Adrenal gland (tissue), 19 donors: ENCODE measurements at places on chromosomes 11 and 22. TPM values are rescaled to one million over a fixed set of nuclear protein-coding genes. Genes with fewer than 3 reads are reported as not detected.
A peak's percentile ranks its signal among the peaks of the same experiment; 100 is the strongest.

- DNase-seq = no peak
Measured at GRCh38 chr11:61120706-61121191, 18.5 kb downstream of the CD5 start.

- peak; percentile 45 for DNase-seq
Measured at GRCh38 chr11:128424271-128424711, 163.1 kb downstream of the ETS1 start.

DNA sequence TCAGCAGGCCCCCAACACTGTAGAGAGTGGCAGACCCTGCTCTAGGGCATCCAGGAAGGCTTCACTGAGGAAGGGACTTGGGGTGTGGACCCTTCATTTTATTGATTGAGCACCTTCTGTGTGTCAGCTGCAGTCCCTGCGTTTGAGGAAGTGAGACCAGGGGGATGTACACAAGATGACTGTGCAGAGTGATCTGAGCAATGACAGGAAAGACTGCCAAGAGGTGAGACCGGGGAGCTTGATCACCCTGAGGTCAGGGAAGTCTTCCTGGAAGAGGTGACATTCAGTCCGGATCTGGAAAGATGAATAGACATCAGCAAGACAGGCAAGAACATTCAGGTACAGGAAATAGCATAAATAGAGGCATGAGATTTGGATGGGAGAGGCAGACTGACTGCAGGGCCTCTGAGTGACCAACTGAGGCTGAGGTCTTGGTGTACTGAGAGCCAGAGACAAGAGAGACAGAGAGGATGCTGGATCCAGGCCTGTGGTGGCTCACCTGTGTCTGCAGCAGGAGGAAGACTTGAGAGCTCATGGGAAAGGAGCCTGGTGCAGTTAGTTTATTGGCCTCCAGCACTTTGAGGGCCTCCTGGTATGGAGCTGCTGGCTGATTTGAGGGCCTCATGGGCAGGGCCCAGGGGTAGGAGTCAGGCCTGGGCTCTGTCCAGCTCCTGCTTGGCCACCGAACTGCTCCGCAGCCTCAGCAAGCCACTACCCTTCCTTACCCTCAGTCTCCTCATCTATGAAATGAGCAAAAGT lies 5.2 kb downstream of the DGAT2 start:
- DNase-seq = no peak

GRCh38 chr22:27274770-27275449 lies 526.6 kb downstream of the MN1 start:
- DNase-seq = no peak

DNA sequence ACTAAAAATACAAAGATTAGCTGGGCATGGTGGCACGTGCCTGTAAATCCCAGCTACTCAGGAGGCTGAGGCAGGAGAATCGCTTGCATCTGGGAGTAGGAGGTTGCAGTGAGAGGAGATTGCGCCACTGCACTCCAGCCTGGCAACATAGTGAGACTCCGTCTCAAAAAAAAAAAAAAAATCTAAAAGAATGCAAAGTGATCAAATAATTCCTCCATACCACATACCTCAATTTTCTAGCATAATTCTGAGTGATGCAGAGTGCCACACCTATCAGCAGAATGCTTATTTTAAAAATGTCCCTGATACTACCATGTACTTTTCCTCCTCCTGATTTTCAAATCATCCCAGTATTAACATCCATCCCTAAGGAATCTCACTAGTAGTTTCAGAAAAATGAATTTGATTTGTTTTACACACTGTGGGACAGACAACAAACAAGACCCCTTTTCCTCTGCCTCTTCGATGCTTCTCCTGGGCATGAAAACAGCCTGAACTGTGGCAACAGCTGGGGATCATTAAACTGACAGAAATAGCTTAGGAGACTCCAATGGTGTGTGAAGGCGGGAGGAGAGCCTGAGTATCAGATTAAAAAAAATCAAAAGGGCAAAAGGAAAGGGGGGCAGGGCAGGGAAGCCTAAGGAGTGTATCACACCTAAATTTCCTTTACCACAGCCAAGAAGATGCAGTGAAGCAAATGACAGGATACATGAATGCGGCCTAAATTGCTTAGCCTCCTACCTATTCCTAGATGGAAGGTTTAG lies 114.7 kb downstream of the SGSM3 start:
- no peak for DNase-seq

DNA sequence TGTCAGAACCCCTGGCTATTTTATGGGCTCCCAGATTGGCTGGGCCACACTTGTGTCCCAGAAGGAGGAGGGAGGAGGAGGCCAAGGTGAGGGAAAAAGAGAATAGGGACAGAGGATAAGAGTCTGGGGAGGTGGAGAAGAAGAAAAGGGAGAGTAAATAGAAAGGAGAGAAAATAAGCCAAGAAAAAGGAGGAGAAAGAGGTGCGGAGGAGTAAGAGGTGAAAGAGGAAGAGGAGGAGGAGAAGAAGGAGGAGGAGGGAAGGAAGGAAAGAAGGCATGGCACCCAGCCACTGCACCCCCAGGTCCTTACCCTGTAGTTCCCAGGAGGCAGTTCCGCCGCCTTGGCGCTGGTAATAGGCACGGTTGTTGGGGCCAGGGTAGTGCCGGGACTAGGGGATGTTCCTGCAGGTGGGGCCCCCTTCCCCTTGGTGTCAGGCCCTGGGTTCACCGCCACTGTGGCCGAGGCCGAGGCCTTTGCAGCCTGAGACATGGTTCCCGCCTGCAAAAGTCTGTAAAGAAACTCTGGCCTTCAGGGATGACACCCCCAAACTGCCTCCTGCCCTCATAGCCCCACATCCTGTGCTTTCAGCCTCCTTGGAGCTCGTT lies 1.9 kb downstream of the CRYBB1 start:
- no peak for DNase-seq

GRCh38 chr22:26853495-26853894 lies 196.1 kb downstream of the MIAT start:
- DNase-seq = no peak

GRCh38 chr11:129576652-129577051 lies 201.0 kb downstream of the BARX2 start:
- no peak for DNase-seq

DNA sequence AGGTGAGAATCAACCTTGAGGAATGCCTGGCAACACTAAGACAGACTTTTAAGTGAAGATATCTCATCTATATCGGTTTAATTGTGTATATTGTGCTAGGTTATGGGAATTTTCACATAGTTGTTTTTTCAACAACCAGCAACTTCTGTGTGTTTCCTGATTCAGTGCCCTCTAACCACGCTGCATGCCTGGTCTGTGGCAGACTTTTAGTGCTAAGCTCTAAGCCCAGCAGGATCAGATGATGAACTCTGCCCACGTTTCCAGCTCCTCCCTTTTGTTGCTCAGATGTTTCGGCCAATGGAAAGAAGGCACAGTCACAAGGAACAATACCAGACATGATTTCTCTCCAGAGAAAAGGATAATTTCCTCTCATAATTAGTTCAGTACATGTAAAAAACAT lies 1.4 kb upstream of the VWA5A start:
- DNase-seq = no peak

DNA sequence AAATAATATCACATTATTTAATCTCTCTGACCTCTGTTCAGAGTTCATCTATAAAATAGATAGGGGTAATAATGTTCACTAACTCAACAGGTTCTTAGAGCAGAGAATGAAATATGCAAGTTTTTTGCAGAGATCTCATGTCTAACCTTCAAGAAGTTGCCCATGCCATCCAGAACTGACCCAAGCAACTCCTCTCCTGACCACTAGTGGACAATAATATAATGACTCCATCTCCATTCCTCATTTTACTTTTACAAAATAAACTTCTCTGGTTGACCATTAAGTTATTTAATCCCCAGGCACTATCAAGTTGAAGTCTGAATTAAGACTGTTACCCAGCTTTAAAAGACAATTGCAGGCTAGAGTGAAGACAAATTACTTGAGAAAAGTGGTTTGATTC lies 382.6 kb downstream of the KCNA4 start:
- DNase-seq = no peak

GRCh38 chr11:124633355-124633754 lies 10.7 kb downstream of the TBRG1 start:
- no peak for DNase-seq

- DNase-seq = peak; percentile 73
Measured at GRCh38 chr11:65899356-65900124, 648 bp downstream of the FOSL1 start.

DNA sequence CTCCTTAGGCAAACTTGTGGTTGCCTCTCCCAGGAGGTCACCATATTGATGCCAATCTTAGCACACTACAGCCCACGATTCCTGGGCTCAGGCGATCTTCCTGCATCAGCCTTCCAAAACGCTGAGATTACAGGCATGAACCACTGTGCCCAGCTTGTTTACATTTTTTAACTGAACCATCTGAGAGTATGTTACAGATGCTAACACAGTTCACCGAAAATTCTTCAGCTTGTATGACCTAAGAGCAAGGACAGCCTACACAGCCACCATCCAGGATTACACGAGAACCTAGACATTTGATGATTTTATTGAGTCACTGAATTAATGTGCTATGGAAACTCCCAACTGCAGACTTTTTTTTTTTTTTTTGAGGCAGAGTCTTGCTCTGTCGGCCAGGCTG lies 5.8 kb upstream of the LGALS1 start:
- no peak for DNase-seq

DNA sequence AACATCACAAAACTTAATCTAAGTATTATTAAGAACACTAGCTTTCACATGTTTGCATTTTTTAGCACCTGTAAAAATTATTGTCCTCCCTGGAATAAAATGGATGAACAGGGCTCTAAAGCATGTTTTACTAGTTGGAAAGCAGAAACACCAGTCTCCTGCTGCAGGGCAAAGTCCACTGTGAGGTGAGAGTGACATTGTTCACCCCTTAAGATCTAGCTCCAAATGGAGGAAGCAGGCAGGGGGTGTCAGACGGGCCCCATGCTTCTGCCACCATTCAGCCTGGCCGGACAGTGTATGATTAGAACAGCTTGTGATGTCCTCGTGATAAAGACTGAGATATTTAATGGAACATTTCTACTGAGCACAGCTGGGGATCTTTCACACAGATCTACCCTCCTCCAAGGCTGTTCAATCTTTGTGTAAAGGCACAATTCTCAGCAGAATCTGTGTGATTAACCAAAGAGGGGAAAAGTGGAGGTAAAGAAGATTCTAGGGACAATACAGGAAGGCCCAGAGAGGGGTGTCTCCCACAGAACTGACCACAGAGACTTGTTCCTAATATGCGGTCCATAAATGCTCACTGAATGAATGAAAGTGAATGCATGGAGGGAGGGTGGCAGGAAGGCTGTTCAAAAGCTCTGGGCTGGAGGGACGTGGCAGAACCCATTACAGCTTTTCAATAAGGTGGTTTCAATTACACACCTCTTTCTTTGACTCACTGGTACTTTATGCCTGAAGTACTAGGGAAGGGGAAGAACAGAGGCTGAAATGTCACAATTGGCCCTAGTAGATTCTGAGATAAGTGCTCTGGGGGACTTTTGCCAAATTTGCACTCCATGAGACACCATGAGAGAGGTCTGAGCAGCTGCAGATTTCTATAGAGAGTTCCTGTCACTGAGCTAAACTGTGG lies 239.1 kb upstream of the ARHGAP20 start:
- DNase-seq = no peak

DNA sequence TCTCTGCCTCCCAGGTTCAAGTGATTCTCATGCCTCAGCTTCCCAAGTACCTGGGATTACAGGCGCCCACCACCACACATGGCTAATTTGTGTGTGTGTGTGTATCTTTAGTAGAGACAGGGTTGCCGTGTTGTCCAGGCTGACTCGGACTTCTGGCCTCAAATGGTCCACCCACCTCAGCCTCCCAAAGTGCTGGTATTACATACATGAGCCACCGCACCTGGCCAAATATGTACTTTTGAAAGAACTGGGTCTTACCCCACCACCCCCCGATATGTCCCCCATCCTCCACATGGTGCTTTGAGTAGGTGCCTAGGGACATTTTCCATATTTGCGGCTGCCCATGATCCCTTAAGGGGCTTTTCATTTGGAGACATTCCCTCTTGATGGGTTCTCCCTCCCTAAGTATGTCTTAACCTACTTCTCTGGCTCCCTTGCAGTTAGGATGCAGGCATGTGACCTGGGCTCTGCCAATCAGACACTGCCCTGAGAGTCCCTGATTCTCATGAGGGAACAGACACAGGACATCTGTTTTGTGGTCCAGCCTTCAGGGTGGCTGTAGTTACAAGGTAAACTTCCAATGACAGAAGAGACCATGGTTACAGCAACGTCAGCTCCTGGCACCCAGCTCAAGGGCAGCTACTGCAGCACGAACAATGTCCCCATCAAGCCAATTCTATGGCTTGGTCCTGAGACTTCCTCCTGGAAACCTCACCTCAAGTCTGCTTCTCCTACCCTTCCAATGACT lies 48.4 kb downstream of the CHST1 start:
- DNase-seq = no peak

The MDK gene
- polyA plus RNA-seq = 128 TPM

The B3GAT3 gene
- 5.9 TPM for polyA plus RNA-seq

The KBTBD3 gene
- 3.6 TPM for polyA plus RNA-seq

The FGF4 gene
- not detected for polyA plus RNA-seq

The OR52E8 gene
- not detected for polyA plus RNA-seq

The ZBED5 gene
- 36.8 TPM for polyA plus RNA-seq

The CRYBB1 gene
- 1.4 TPM for polyA plus RNA-seq

The GP1BB gene
- not detected for polyA plus RNA-seq

The KRTAP5-9 gene
- 0.71 TPM for polyA plus RNA-seq

The MPPED1 gene
- not detected for polyA plus RNA-seq

The SCGB1A1 gene
- polyA plus RNA-seq = 1.5 TPM

The PNPLA5 gene
- not detected for polyA plus RNA-seq
